ENCODE measurements at places on chromosomes 6 and 20. TPM values are rescaled to one million over a fixed set of nuclear protein-coding genes. Genes with fewer than 3 reads are reported as not detected.

TFAP2D gene
- total RNA-seq, result not detected

RHAG gene
- total RNA-seq, result not detected

TPBG gene
- total RNA-seq, result 0.10 TPM

ZSCAN23 gene
- 1.3 TPM for total RNA-seq

ZNF391 gene
- 3.4 TPM for total RNA-seq

ALDH5A1 gene
- total RNA-seq, result 10.5 TPM

TTK gene
- total RNA-seq, result 53.8 TPM

CLPSL1 gene
- not detected for total RNA-seq

ARMH2 gene
- total RNA-seq, result 0.31 TPM

CMTR1 gene
- total RNA-seq, result 75.9 TPM

FABP7 gene
- total RNA-seq, result not detected

ABHD16B gene
- not detected for total RNA-seq

CPNE5 gene
- 3.0 TPM for total RNA-seq

GID8 gene
- 47.3 TPM for total RNA-seq

CDH4 gene
- total RNA-seq, result 0.09 TPM

GCNT2 gene
- 5.0 TPM for total RNA-seq

RFX6 gene
- not detected for total RNA-seq

NRN1 gene
- 25.1 TPM for total RNA-seq

C6orf141 gene
- total RNA-seq, result 0.35 TPM

KCNQ5 gene
- total RNA-seq, result 7.3 TPM

NKX2-4 gene
- total RNA-seq, result not detected

SMLR1 gene
- total RNA-seq, result not detected

C6orf163 gene
- 0.64 TPM for total RNA-seq

TRDN gene
- not detected for total RNA-seq

DDX43 gene
- total RNA-seq, result 0.09 TPM

NOX3 gene
- total RNA-seq, result not detected

BPIFB2 gene
- not detected for total RNA-seq

HSPA12B gene
- not detected for total RNA-seq

ASIP gene
- not detected for total RNA-seq

OPRM1 gene
- total RNA-seq, result not detected

TENT5A gene
- total RNA-seq, result 1.8 TPM

PRICKLE4 gene
- 0.60 TPM for total RNA-seq

LHFPL5 gene
- not detected for total RNA-seq

TRIM10 gene
- total RNA-seq, result 0.70 TPM

PAK5 gene
- not detected for total RNA-seq

TDP2 gene
- 46.0 TPM for total RNA-seq

ID4 gene
- not detected for total RNA-seq

TRIM40 gene
- 0.12 TPM for total RNA-seq

ZDHHC14 gene
- 3.7 TPM for total RNA-seq

PPP1R3G gene
- 0.47 TPM for total RNA-seq

OLIG3 gene
- 0.35 TPM for total RNA-seq

SLC23A2 gene
- 20.1 TPM for total RNA-seq

PIGU gene
- total RNA-seq, result 13.2 TPM

CCDC28A gene
- total RNA-seq, result 35.8 TPM

SNAP91 gene
- not detected for total RNA-seq

SNRPB gene
- 461 TPM for total RNA-seq

POU3F2 gene
- not detected for total RNA-seq

TOX2 gene
- 3.6 TPM for total RNA-seq

GRM1 gene
- not detected for total RNA-seq

GRIK2 gene
- not detected for total RNA-seq
